ENCODE measurements at places on chromosomes 3 and 15. TPM values are rescaled to one million over a fixed set of nuclear protein-coding genes. Genes with fewer than 3 reads are reported as not detected.

GRCh38 chr3:110234831-110235230 is 836.8 kb upstream of the NECTIN3 start:
- DNase-seq = no peak

DNA sequence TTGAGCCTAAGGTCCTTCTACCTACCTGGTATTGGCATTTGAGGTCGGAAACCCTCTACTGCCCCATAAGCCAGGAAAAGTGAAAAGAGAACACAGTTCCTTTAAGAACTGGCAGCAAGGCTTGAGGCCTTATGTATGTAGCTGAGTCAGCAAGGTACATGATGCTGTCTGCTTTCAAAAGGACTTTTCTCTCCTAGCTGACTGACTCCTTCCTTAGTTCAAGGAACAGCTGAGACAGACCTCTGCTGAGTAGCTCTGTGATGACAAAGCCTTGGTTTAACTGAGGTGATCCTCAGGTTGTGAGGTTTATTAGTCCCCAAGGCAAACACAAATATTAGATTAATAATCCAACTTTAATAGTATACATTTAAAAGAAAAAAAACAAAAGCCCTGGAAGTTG is 45.8 kb downstream of the ADPGK start:
- DNase-seq = no peak

DNA sequence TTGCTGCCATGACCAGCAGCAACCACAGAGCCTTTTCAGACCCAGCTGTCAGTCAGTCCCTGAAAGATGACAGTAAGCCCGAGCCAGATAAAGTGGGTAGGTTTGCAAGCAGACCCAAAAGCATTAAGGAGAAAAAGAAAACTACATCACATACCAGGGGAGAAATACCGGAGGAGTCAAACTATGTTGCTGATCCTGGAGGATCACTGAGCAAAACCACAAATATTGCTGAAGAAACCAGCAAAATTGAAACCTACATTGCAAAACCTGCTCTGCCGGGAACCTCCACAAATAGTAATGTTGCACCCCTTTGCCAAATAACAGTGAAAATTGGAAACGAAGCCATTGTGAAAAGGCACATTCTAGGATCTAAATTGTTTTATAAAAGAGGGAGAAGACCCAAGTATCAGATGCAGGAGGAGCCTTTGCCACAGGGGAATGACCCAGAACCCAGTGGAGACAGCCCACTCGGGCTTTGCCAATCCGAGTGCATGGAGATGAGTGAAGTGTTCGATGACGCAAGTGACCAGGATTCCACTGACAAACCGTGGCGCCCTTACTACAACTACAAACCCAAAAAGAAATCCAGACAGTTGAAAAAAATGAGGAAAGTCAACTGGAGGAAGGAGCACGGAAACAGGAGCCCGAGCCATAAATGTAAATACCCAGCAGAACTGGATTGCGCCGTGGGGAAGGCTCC is 42.1 kb upstream of the RASA2 start:
- no peak for DNase-seq

LRTM1 gene
- not detected for total RNA-seq

PLS1 gene
- total RNA-seq = 3.2 TPM

All from omental fat pad (tissue), 4 donors.